ENCODE measurements at places on chromosomes 7 and 10.

DNA sequence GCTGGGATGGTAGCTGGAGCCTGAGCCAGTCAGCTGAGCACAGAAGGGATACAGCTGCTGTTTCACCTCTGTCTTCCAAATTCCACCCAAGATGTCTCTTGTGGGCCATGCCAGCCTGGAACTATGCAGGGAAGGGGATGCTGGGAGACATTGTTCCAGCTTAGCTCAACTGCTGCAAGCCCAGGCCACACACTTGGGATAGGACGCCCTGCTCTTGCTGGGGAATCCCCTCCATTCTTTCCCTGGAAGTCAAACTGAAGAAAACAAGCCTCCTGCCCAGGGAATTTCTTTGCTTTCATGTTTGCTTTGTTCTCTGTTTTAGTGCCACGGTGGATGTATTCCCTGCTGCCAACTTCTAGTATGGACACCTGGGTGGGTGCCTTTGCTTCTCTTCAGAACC lies 55.2 kb upstream of the CDK13 start:
- DNase-seq = peak; percentile 44

- DNase-seq = no peak
Measured at GRCh38 chr7:69426705-69427104, 171.6 kb upstream of the AUTS2 start.

GRCh38 chr7:148905093-148905666 lies 21.1 kb upstream of the EZH2 start:
- DNase-seq = no peak

DNA sequence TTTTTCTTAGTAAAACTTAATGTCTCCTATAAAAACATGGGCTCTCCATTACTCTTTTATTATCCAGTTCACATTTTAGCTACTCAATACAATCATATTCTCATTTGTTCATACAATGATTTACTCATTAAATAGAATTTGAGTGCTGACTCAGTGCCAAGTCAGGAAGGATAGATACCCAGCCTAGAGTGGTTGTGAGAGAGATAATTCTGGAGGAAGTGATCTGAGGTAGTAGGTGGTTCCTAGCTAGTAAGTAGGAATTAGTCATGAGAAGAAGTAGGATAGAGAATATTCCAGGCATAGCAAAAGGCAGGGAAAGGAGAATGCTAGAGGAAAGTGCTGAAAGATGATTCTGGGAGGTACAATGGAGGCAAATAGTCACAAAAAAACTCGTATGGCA lies 133.5 kb upstream of the MBL2 start:
- peak; percentile 95 for DNase-seq

- no peak for DNase-seq
Measured at GRCh38 chr7:151859948-151860685, 16.8 kb downstream of the PRKAG2 start.

- peak; percentile 60 for DNase-seq
Measured at GRCh38 chr7:1060315-1061072, 16.1 kb downstream of the GPR146 start.

DNA sequence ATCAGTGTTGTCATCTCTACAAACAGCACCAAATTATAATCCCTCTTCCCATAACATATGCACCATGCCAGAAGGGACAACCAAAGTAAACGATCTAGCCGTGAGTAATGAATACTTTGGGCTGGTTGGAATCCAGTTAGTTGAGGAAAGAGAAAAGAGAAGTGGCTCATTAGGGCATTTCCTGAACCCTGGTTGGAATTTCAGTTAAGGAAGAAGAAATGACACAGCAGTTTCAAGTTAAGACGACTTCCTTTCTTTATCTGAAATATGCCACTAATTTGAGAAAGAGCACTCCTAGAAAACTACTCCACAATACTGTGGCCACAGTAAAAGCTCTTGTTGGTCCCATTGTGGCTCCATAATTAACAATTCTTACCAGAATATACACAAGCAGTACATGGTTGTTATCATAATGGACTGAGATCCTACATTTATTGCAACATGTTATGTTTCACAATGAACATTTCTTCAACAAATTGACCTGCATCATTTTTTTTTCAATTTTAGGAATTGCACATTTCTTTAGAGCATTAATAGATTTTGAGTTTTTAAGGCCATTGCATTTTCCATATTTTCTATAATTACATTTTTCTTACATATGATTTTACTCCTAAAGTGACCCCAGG lies at the start of gene TFEC:
TSS of gene TFEC (minus strand) at position 113 of the 626 bp plus-strand sequence. CDS start 46,322 bp downstream, outside the sequence.
- peak; percentile 51 for DNase-seq

DNA sequence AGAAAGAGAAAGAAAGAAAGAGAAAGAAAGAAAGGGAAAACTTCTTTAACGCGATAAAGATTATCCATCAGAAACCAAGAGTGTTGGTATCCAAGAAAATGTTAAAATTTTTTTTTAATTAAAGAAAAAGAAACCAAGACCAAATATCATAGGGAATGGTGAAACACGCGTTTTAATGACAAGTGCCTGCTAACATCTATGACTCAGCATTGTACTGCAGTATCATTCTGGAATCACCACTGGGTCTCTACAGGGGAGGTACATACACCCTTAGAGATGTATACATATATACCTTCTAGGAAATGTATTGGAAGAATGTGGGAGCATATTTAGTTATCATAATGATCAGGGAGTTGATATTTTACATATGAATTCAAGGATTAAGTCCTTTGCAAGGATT lies 32.1 kb upstream of the PIK3AP1 start:
- DNase-seq = no peak

DNA sequence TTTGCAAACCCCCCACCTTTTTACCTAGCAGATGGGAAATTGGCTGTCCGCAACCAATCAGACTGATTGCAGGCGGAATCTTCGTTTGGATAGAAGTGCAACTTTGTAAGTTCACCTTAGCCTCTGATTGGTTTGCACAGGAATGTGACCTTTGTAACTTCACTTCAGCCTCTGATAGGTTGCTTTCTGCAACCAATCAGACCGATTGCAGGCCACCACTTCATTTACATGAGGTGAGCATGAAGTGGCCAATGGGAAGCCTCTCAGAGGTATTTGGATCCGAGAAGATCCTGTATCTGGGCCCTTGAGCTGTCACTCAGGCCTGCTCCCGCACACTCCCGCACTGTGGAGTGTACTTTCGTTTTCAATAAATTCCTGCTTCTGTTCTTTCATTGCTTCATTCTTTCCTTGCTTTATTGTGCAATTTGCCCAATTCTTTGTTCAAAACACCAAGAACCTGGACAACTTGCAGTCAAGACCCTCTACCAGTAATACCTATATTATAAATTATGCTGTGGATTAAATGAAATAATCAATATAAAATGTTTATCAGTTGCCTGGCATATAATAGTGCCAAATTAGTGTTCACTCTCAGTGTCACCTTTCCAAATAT lies 491.4 kb downstream of the PLXNA4 start:
- DNase-seq = peak; percentile 33

DNA sequence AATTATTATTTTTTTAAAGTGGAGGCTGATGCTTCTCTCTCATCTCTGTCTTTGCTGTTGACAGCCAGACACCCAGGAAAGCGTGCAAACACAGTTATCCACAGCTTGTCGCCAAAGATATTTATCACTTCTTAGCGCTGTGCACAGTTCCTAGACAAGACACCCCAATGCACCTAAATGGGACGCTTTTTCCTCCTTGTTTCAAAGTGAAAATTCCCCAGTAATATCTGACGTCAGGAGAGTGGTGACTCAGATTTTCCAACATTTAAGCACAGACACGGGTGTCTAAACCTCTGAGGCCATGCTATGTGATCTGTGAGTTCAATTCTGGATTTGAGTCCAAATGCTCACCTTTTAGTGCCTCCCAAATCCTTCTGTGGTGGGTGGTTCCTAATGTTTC lies 151.6 kb downstream of the EMX2 start:
- no peak for DNase-seq

DNA sequence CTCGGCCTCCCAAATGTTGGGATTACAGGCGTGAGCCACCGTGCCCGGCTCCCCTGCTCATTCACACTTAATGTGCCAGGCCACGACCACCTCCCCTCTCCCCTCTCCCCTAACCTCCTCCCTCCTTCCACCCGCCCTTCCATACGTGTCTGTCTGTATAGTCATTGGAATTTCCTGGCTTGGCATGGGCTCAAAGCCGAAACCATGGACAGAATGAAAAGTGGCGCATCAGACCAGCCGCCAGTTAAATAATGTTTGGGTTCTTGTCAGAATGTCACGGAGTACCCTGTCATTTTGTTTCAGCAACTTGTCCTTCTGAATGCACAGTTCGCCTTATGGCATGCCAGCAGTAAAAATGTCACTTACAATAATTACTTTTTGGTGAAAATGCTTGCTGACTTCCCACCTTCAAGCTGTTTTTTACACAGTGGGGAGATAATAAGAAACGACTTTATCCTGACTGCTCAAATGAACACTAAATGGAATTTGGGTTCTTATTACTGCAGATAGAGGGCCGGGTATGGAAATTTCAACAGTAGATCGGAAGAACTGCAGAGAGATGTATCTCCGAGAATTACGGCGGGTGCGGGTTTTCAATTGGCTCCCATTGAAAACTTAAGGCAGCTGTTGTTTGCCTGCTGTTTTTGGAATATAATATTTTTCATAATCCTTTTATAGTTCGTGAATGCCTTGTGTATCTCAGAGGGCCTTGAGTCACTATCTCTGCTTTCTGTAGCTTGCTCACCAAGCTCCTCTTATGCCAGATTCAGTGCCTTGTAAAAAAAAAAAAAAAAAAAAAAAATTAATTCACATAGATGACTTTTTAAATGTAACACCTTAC lies 65.5 kb upstream of the SH2B2 start:
- DNase-seq = no peak

GRCh38 chr10:115209133-115209532 lies 116.0 kb downstream of the ATRNL1 start:
- DNase-seq = no peak

DNA sequence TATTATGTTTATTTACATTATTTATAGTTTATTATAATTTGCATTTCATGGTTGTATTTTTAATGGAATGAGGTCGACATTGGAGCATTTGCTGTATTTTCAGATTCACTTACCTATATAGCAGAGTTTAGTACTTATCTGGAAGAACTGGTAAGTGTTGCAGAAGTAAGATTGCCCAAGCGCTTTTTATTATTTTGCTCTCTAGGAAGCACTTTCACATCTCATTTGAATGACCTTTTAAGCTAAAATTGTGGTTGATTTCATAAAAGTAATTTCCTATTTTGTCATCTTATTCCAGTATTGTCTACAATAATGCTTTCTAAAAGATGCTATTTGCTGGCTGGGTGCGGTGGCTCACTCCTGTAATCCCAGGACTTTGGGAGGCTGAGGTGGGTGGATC lies 28.6 kb downstream of the SEC61A2 start:
- no peak for DNase-seq

DNA sequence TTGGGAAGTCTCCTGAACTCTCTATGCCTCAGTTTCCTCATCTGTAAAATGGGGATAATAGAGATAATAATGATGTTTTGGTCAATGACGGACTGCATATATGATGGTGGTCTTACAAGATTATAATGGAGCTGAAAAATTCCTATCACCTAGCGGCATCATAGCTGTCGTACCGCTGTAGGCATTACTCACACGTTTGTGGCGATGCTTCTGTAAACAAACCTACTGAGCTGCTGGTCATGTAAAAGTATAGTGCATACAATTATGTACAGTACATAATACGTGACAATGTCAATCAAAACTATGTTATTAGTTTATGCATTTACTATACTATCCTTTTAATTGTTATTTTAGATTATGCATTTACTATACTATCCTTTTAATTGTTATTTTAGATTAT lies 339.1 kb upstream of the NPVF start:
- no peak for DNase-seq

DNA sequence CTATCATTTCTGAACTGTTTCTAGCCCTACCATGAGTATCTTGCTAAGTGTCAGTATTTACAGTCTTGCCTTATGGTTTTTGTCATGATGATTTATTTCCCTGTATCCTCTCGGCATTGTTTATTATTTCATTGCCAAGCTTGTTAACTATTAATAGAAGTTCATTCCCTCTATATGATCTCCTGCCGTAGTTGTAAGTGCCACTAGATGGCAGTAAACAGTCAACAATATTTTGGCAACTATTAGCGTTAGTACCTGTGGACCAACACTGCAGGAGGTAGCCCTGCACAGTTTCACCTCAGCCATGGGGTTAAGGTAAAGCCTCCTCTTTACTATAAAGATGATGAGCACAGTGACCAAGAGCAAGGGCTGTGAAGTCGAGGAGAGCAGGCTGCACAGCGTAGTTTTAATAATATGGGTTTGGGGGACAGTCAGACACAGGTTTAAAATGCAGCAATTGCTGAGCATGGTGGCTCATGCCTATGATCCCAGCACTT lies 26.1 kb upstream of the CCNJ start:
- peak; percentile 74 for DNase-seq

- DNase-seq = no peak
Measured at GRCh38 chr10:43706166-43706565, 57.5 kb upstream of the ZNF32 start.

- no peak for DNase-seq
Measured at GRCh38 chr10:131231965-131232541, 79.5 kb downstream of the TCERG1L start.

- peak; percentile 97 for DNase-seq
Measured at GRCh38 chr7:68691261-68692216, 906.7 kb upstream of the AUTS2 start.

- no peak for DNase-seq
Measured at GRCh38 chr7:78164459-78164858, 365.9 kb downstream of the PHTF2 start.

GRCh38 chr10:63474488-63474887 lies 8.7 kb upstream of the JMJD1C start:
- DNase-seq = no peak

DNA sequence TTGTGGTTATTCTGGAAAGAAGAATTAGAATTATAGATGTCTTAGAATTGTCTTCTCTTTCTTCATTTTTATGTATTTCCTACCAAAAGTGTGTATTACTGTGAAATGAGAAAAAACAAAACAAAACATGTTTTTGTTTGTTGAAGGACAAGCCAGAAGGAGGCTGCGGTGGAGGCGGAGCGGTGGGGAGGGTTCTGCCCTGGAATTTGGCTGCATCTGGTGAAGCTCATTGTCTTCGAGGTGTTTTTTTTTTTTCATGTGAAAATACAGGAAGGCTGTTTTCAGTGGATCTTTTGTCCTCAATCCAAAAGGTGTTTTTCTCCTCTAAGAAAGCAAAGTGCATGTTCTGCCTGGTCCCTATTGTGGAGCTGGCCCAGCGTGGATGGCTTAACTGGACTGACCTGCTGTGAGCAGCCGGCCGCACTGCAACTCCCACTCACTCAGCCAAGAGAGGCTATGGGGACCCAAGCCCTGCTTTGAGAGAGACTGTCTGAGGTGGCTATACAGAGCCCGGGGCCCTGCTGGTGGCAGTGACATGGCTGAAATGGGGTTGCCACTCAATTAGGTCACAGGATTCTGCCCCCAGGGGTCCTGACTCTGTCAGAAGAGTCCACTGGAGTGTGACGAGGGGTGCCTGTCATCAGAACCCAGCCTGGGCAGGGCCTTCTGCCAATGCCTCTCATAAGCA lies 184.9 kb upstream of the MKI67 start:
- DNase-seq = no peak

DNA sequence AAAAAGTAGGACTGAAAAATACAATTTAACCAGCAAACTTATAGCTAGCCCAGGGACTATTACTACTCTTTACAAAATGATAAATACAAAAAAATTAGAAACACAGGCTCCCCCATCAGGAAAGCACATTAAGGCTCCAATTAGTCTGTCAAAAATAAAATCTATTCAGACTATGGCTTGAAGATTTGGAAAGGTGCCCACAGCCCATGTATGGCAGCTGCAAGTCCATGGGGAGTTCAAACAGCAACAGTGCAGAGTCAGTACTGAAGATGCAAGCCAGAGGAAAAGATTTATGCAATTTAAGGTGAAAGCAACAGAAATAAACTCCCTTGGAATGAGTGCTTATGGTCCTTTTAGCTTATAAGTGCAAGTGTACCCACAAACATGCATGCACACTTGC lies 29.7 kb downstream of the IMMP2L start:
- DNase-seq = no peak

GRCh38 chr7:98116656-98117461 lies 10.2 kb downstream of the LMTK2 start:
- DNase-seq = peak; percentile 81

Data from kidney tubule cell (primary cell).